Cardiac septum (tissue), 1 donor: ENCODE measurements at places on chromosomes 11 and 22. TPM values are rescaled to one million over a fixed set of nuclear protein-coding genes. Genes with fewer than 3 reads are reported as not detected.

DNA sequence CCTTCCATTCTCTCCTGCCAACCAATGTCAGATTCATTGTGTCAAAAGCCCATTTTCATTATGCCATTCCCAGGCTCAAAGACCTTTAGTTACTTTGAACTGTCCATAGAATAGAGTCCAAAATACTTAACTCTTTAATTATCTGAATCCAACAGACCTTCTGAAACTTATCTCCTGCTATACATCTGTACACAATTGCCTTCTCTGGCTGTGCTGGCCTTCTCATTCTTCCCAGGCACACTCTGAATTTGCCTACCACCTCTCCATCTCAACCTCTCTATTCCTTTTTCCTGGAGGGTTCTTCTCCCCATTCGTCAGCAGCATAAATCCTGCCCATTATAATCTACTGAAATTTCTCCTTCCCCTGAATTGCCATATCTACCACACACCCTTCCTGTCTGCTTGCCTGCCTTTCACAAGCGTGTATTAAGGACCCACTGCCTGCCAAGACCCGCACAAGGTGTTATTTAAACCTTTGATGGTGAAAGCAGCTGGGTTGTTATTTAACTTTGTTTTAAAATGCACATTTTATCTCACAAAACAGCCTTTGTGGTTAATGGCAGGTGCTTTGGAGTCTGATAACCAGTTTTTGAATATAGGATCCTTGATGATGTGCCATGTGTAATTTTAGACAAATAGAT lies 125.9 kb downstream of the CCDC81 start:
- no peak for DNase-seq

The QSER1 gene
- 22.7 TPM for total RNA-seq

GRCh38 chr11:128508770-128509510 lies 78.4 kb downstream of the ETS1 start:
- DNase-seq: no peak

DNA sequence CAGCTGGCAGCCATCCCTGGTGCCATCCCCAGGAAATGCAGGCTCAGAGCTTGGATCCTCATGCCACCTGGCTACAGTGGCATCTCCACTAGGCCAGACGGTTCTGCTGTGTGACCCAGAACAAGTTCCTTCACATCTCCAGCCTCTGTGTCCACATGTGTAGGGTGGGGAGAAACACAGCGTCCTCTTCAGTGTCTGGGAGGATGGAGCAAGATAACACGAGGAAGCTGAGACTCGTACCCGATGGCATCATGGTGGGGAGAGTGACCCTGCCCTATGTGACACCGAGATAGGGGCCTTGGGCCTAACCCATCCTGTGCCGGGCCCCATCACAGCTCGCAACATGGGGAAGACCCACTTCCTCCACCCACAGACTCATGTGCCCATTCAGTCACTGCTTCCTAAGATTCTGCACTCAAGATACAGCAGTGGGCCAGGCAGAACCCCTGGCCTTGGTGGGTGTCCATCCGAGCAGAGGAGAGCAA lies 78.5 kb downstream of the MORC2 start:
- DNase-seq: peak; percentile 62
